ENCODE measurements at places on chromosomes 7 and 10.

DNA sequence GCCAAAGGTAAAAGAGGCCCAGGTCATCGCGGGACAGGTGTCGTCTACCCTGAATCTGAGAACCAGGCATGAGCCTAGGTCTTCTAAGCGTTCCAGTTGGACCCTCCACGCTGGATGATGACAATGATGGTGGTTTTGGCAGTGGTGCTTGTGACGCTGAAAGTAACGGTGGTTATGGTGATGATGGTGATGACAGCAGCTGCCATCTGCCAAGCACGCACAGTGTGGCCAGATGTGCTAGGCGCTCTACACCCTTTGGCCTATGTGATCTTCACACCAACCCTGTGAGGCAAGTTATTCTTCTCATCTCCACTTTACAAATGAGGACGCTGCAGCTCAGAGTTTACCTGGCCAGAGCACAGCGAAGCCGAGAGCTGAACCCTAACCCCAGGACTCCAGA is 93.9 kb downstream of the FAM53B start:
- DNase-seq, result no peak

- DNase-seq, result no peak
Measured at GRCh38 chr10:34231441-34232180, 583.5 kb downstream of the PARD3 start.

- no peak for DNase-seq
Measured at GRCh38 chr10:530717-531116, 158.8 kb downstream of the DIP2C start.

DNA sequence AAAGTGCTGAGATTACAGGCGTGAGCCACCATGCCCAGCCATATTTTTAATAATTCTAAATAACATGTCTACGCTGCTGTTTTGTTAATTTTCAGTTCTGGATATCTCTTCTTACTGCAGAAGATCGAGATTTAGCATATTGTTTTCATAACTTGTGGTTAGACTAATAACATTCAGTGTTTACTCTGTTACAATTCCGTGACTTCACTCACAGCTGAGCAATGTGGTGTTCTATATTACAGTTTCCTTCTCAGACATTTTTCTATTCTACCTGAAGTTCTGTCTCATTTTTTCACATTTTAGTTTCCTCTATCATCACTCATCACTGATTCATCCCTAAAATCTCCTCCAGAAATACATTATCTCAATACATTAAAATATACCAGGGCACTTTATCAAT is 10.9 kb downstream of the RNF32 start:
- no peak for DNase-seq

GRCh38 chr10:119521443-119522204 is 20.9 kb downstream of the RGS10 start:
- DNase-seq, result no peak

- DNase-seq, result no peak
Measured at GRCh38 chr10:51951601-51952000, 252.2 kb upstream of the CSTF2T start.

- DNase-seq, result no peak
Measured at GRCh38 chr10:30176776-30177533, 117.6 kb upstream of the JCAD start.

- no peak for DNase-seq
Measured at GRCh38 chr10:25017154-25017590, 760 bp downstream of the THNSL1 start.

DNA sequence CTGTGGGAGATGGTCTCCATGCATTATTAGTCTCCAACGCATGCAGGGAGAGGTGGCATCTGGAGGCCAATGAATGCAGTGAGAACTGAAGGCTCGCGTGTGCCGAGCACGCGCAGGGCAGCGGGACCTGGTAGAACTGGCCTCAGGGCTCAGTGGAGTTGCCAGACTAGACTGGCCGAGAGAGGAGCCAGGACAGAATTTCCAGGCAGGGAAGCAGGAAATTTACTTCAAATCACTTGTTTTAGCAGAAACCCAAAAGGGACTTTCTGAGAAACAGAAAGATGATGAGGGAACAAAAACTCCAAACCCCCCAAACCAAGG is 311.0 kb upstream of the IMMP2L start:
- DNase-seq, result no peak

- no peak for DNase-seq
Measured at GRCh38 chr10:63769367-63769766, 248.2 kb downstream of the REEP3 start.

- DNase-seq, result no peak
Measured at GRCh38 chr7:126940723-126941307, 311.9 kb downstream of the GRM8 start.

- DNase-seq, result no peak
Measured at GRCh38 chr7:139488810-139489209, 5.3 kb upstream of the KLRG2 start.

DNA sequence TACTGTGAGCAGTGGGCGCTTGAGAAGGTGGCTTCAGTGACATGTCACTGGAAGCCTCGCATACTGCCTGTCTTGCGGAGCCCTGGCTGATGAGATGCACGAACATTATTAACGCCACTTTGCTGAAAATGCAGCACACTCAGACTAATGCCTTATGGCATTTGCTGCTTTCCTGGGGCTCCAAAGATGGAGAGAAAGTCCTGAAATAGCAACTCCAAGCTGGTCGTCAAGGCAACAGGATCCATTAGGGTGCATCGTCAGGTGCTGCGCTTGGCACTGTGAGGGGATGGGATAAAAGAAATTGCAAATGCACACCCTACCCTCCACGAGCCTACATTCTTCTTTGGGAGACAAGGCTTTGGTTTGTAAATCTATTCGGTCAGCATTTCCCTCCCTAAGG is 592.5 kb downstream of the TYW1 start:
- no peak for DNase-seq

DNA sequence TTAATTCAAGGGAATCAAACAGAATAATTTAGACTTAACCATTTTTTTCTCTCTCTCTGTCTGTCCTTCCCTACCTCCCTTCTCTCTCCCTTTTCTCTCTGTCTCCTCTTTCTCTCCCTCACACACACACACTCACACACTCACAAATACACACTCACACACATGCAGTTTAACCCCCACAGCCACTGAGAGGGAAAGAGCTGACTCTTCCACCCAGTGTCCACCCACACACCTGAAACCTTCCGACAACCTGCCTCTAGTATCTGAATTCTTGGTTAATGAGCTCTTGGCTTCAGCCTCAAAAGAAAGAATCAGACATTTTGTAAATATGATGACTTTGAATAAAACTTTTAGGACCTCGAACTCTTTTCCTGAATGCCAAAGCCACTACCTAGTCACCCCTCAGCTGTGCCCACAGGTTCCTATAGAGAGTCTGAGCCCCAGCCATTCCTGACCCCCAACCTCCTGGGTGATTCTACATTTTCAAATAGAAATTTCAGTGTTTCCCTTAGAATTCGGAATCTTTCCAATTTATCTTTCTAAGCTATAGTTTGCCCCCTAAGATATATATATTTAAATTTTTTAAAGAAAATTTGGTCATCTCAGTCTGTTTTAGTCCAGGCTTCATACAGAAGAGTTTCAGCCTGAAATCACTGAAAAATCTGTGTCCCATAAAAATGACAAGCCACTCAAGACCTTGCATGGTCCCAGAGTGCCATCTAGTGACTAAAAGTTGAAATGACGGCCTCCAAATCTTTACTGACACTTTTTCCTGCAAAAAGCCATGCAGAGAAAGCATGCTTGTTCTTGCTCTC is 202.8 kb downstream of the IPMK start:
- no peak for DNase-seq

DNA sequence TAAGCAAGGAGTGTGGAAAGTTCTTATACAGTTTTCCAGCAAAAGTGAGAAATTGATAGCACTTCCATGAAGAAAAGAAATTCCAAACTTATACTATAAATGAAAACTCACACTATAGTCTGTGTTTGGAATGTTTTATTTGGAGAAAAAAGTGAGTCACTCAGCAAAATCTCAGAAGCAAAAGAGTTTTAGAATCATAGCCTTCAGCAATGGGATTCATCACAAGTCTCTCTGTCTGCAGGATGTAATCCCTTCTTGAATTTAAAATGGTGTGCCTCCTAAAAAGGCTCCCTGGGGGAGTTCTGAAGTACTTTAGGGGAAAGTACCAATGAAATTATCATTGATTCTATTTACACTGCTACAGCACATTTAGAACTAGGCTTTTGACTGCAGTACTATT is 756.4 kb downstream of the XPNPEP1 start:
- no peak for DNase-seq

GRCh38 chr10:87739703-87740102 is 78.3 kb downstream of the ATAD1 start:
- DNase-seq, result no peak

DNA sequence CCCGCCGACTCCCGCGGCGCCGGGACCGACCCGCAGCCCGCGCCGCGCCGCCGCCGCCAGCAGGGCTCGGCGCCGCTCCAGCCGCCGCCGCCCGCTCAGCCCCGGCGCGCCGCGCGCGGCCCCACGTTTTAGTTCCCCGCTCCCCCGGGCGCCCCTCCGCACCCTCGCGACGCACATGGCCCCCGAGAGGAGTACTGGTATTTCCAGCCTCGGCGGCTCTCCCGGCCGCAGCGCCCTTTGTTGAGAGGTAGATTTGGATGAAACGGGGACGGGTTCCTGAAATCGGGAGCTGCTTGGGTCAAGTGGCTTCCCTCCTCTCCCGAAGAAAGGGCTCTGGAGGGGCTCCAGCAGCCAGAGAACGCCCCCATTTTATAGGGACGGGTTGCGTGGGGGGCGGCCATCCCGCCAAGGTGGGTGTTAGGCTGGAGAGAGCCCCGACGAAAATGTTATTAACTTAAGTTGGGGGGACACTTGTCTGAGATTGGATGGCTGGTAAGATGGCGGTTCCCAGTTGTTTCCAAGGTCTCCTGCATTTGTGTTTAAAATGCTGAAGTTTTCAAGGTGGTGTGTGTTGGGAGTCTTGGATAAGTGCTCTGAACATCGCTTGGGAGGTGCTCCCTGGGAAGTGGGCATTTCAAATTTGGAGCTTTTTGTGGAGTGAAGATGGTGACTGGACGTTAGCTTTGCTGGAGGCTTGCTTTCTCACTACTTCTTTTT is 1.2 kb downstream of the BMI1 start:
- DNase-seq, result no peak

- DNase-seq, result no peak
Measured at GRCh38 chr10:627032-627992, 62.2 kb downstream of the DIP2C start.

- DNase-seq, result no peak
Measured at GRCh38 chr7:16061630-16062029, 359.7 kb downstream of the CRPPA start.

DNA sequence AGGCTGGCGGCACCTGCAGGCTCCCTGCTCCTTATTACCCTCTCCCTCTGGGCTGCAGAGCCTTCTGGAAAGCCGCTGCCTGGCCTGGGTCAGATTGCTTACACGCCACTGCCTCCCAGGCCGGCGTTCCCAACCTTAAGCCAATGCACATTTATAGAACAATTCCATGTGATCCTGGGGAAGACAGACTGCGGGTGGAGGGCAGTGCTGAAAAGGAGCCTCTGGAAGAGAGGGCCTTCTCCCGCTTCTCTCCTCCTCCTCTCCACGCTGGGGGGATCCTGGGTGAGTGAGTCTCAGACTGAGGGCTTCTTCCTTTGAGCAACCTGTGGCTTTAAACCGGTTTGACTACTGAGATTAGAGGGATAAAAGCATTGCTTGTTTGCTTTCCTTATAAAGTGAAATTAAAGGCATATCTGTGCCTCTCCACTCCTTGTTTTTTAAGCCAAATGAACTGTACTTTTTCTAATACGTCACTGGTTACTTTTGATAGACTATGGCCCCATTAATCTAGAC is 5.5 kb downstream of the TACC2 start:
- DNase-seq, result no peak

DNA sequence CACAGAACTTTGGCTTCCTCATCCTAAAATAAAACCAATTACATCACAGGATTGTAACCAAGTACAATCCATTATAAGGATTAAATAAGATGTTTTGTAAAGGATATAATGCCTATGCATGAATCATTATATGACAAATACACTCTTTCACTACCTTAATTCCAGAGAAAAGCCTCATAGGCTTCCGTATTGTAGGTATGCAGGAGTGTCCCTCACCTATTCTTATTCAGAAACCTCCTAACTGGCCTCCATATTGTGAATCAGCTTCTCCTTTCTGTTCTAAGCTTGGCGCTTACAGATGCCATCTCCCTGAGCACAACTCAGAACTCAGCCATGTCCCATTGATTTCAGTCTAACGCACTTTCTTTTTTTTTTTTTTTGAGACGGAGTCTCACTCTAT is 69.6 kb upstream of the CAPZA2 start:
- no peak for DNase-seq

GRCh38 chr10:118374404-118374803 is 32.3 kb upstream of the FAM204A start:
- no peak for DNase-seq

GRCh38 chr10:90130321-90131086 is 429.1 kb downstream of the KIF20B start:
- no peak for DNase-seq

DNA sequence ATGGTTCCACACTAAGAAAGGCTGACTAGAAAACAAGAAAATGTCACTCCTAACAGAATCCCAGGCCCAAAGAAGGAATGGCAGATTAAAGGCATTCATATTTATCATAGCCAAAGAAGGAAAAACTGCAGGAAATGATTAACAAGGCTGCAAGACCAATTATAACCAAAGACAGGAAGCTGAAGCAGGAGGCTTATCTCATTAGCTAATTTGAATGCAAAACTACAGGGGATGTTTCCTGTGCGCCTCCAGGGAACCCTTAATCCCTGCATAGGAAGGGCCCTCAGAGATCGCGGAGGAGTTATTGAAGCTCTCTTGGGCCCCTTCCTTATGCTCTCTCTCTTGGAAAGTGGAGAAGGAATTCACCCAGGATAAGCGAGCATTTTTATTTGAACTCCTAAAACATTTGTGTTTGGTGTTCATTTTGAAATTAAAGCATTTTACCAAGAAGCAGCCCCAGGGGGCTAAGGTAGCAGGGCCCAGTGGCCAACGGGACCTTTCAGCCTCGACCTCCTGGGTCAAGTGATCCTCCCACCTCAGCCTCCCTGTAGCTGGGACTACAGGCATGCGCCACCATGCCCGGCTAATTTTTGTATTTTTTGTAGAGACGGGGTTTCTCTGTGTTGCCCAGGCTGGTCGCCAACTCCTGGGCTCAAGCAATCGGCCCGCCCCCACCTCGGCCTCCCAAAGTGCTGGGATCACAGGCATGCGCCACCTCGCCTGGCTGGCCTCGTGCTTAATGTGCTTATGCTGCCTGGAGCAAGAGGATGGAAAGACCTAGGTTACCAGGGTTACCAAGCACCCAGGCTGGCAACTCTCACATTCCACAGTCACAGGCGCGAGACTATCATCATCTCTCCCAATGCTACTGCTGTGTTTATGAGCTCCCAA is 24.1 kb upstream of the PROSER2 start:
- DNase-seq, result no peak

GRCh38 chr7:96303105-96303685 is 18.7 kb downstream of the SLC25A13 start:
- DNase-seq, result no peak

DNA sequence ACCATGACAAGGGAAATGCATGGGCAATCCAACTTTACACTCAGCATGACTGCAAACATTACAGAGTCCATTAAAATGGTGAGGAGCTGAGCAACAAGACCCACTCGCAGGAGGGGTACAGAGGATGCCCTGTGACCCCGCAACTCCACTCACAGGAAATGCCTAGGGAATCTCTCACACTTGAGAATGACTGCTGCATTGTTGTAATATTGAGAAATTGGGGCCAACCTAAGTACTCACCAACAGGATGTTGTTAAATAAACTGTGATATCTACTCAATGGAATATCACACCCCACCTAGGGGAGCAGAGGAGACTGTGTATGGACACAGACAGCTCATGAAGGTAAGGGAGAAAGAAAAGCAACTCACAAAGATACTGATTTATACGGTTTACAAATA is 53.4 kb upstream of the CAMK2B start:
- no peak for DNase-seq

Measured in activated effector memory CD4-positive, alpha-beta T cell treated with Interleukin-2 at 50 U/mL for 16 hours (primary cell).